ENCODE measurements at places on chromosomes 1 and 21.

DNA sequence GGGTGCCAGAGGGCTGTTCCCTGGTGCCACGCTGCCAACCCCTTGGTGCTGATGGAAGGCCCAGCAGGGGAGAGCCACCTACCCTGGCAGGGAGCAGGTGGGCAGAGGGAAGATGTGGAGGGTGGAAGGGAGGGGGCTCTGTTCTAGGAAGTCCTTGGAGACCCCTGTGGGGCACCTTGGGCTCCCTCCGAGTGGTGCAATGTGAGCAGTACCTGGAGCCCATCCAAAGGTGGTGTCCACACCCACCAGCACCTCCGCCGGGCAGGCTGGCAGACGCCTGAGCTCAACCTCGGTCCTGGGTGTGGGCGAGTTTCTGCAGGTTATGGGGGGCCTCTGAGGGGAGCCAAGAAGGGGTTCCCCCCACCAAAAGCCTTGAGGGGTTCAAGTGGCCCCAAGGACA lies 11.3 kb upstream of the DNMT3L start:
- no peaks in the 10 kb centered on the region for H3K27me3 ChIP-seq
- H3K4me1 ChIP-seq: no peaks in the 10 kb centered on the region
- no peak overlapping the region for H3K27ac ChIP-seq
- H3K4me3 ChIP-seq: no peak overlapping the region
- H3K36me3 ChIP-seq: no peaks in the 10 kb centered on the region

DNA sequence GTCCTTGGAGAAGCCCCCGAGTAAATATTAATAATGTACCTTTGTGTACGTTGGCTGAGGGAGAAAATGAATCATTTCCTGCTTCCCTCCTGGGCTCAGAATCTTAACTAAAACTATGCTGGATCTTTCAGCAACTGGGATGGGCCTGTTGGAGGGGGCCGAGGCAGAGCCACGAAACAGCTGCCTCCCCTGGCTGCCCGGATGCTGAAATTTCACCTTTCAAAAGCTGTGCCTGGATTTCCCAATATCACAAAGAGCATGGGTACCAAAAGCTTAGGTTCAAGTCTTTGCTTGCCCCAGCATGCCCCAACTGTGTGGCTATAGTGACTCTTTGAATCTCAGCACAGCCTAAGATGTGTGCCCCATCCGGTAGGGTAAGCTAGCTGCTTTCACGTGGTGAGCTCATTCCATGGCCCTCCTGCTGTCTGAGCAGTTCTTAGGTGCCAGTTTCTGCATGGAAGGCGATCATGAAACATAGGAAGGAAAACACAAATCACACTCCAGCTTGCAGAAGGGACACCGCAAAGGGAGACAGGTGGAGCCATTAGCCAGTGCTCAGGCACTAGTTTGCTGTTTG lies 473.5 kb downstream of the PTPRU start:
- no peak for DNase-seq
- no peaks in the 10 kb centered on the region for H3K36me3 ChIP-seq
- no peaks in the 10 kb centered on the region for H3K4me1 ChIP-seq

- no peaks in the 10 kb centered on the region for H3K36me3 ChIP-seq
- no peak overlapping the region for H3K27ac ChIP-seq
- H3K4me3 ChIP-seq: peak overlapping the region; percentile 96
- H3K4me1 ChIP-seq: peaks cover 35% of the 10 kb centered on the region
These were observed 3.4 kb downstream of the SEMA6C start for GRCh38 chr1:151143057-151143435.

DNA sequence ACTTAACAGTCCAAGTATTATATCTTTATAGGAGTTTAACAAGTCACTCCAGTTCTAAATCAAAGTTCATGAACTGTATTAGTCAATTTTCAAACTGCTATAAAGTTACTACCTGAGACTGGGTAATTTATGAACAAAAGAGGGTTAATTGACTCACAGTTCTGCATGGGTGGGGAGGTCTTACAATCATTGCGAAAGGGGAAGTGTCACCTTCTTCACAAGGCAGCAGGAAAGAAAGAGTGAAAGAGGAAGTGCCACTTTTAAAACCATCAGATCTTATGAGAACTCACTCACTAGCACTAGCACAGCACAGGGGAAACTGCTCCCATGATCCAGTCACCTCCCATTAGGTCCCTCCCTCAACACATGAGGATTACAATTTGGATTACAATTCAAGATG lies 70.0 kb downstream of the CLCA4 start:
- H3K27ac ChIP-seq: no peak overlapping the region
- no peaks in the 10 kb centered on the region for H3K27me3 ChIP-seq
- no peaks in the 10 kb centered on the region for H3K36me3 ChIP-seq
- H3K4me1 ChIP-seq: no peaks in the 10 kb centered on the region

- no peak overlapping the region for H3K4me3 ChIP-seq
- H3K27me3 ChIP-seq: no peaks in the 10 kb centered on the region
- no peak overlapping the region for H3K27ac ChIP-seq
These were observed 164.0 kb downstream of the NEK7 start for GRCh38 chr1:198320759-198321158.
